ENCODE measurements at places on chromosomes 3 and 15. TPM values are rescaled to one million over a fixed set of nuclear protein-coding genes. Genes with fewer than 3 reads are reported as not detected.
A peak's percentile ranks its signal among the peaks of the same experiment; 100 is the strongest.

Gene SOX2
- total RNA-seq, result not detected

Gene CRTC3
- 77.3 TPM for total RNA-seq

Gene MED12L
- 4.4 TPM for total RNA-seq

Gene CELF6
- 0.58 TPM for total RNA-seq

Gene LAMB2
- 0.39 TPM for total RNA-seq

Gene DOCK3
- total RNA-seq, result 9.7 TPM

Gene DLL4
- total RNA-seq, result 0.12 TPM

Gene ALS2CL
- 3.1 TPM for total RNA-seq

DNA sequence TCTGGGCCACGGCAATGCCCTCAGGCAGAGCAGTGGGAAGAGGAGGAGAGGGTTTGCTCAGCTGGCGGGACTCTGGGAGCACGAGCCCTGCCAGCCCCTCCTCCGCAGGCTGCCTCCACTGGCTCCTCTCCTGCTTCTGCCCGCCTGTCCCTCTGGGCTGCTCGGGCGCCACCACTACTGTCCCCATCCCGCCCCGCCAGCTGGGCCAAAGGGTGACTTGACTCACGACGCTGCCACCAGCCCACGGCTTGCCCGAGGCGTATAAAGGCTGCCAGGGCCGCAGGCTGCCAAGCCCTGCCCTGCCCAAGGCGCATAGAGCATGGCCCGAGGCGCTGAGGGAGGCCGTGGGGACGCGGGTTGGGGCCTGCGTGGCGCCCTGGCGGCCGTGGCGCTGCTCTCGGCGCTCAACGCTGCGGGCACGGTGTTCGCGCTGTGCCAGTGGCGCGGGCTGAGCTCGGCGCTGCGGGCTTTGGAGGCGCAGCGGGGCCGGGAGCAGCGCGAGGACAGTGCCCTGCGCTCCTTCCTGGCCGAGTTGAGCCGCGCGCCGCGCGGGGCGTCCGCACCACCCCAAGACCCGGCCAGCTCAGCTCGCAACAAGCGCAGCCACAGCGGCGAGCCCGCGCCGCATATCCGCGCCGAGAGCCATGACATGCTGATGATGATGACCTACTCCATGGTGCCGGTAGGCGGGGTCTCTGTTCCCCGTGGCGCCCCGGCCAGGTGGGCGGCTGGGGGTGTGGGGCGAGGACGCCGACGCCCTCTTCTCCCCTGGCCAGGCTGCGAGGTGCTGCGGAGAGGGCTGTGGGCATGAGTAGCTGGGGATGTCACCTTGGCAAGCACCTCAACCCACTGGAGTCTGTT is at the start of gene GLDN:
GLDN (plus strand) TSS at position 290 of the 861 bp plus-strand sequence; CDS start at position 320, 30 bp downstream.
- DNase-seq, result no peak

Gene FBXO40
- not detected for total RNA-seq

Gene ACAD11
- 40.9 TPM for total RNA-seq

DNA sequence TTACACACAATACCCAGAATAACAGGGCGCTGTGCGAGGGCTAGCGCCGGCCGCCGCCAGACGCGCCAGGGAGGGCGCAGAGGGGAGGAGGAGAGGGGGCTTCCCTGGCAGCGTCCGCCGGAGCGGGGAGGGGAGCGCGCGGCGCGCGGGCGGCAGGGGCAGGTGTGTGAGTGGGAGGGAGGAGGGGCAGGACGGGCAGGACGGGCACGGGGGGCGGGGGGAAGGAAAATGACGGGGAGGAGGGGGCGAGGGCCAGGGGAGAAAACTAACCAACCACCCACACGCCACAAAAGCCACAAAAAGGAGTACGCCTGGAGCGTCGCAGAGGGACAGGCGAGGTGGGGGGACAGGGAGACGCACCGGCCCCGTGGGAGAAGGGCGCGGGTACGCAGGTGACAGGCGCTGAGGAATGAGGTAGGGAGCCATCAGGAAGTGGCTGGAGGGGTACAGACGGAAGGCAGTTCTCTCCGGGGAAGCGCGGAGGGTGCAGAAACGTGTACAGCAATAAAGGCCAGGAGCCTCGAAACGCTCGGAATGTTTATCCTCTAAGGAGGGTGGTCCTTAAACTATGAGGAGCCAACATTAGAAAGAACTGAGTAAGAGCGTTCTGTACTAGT is 610 bp upstream of the SATB1 start:
- peak; percentile 80 for DNase-seq

DNA sequence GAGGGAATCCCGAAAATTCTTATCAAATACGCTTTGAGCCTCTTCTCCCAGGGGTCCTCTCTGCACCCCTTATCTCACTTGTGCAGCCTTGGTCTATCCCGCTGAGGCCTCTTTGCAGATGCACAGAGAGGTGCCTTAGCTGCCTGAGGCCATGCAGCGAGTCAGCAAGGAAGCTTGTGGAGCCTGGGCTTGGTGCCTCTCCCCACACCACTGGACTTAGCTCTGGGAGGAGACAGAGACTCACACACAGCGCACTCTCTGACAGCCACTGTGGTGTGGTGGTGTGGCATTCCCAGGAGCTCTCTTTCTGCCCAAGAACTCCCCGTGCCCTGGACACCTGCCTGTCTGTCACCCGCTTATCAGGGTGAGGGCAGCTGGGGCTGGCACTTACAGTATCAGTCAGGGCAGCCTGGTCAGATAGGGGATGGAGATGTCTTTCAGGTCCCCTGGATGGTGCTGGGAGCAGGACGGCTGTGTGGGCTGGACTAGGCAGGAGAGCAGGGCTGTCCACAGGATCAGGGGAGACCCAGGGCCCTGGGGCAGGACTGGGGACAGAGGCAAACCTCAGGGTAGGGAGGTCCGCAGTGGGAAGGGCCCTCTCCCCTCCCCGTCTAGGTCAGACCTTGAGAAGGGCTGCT is 10.2 kb upstream of the LINGO1 start:
- no peak for DNase-seq

GRCh38 chr15:60228101-60228500 is 169.7 kb downstream of the ANXA2 start:
- no peak for DNase-seq

GRCh38 chr3:178308771-178309170 is 227.5 kb upstream of the KCNMB2 start:
- DNase-seq, result no peak

DNA sequence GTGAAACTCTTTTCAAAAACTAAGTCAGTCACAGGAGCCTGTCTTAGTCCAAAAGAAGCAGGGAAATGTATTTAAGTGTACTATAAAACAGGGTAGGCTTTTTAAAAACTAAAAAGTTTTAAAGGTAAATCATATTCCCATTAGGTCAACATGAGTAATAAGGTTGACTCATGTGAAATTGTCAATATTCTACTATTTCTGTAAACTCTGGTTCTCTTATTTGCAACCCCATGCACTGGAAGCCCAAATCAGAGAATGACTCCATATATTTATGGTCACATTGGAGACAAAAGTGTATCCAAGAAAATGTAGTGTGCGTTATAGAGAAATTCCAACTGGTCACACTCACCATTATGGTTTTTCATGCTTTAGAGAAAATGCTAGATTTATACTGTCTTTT is 600.3 kb upstream of the TGFBR2 start:
- DNase-seq, result no peak

DNA sequence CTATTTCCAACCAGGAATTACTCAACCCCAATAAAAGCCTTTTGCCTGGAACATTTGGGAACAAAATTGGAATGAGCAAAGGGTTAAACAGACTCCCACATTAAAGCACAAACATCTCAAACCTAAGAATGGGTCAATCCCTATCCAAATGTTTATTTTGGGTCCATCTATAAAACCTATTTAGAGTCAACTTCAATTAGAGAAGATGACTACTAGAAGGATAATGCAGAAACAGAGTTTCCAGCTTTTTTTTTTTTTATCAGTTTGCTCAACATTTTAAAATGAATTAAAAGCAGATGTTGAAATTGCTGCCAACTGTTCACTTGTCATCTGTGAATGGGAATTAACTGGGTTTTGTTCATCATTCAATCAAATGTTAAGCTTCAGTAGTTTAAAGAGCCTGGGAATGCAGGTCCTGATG is 4.1 kb upstream of the TBC1D23 start:
- no peak for DNase-seq

GRCh38 chr3:188697127-188697526 is 474.6 kb upstream of the TPRG1 start:
- peak; percentile 36 for DNase-seq

DNA sequence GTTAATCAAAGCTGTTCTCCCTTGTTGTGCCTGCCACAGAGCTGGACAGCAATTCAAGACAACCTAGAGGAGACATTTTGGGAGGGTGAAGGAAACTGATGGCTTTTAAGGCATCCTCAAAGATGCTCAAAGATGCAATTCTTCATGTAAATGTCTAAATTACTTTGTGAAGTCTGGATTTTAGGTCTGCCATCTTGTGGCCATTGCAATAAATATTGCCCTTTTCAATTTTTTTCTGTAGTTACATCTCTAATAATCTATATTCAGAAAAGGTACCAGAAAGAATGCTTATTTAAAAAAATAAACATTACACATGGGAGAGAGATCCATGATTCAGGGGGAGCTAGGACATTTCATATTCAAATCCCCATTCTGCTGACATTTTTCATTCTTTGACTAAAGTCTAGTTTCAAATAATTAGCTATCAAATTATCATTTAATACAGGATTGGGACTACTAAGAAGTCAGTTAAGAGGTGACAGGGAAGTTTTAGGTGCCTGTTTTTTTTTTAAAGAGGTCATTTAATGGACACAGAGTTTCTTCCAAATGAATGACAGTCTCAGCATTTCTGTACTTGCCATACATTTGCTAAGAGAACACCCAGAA is 259.8 kb upstream of the WNT5A start:
- no peak for DNase-seq

DNA sequence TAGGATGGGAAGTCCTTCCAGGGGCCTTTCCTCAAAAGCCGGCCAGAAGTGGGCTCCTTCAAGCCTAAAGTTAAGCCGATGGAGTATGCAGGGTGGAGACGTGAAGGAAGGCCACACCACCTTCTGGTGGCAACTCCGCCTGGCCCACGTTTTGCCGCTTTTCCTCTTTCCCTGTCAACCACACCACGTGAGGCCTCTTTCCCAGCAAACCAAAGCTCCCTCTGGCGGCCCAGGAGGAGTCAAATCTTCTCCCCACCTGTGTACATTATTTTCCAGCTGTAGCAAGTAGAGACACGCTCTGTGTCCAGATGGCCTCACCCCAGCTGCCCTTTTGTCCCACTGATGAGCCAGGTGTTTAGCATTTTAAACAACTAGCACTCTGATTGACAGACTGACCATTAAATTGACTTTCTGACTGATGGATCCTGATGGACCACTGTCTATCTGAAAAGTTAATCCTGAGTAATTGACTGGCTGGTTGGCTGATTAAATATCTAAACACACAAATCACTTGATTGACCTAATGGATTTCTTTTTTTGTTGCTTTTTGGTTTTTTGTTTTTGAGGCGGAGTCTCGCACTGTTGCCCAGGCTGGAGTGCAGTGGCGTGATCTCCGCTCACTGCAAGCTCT is 59.6 kb upstream of the ZBTB38 start:
- no peak for DNase-seq

DNA sequence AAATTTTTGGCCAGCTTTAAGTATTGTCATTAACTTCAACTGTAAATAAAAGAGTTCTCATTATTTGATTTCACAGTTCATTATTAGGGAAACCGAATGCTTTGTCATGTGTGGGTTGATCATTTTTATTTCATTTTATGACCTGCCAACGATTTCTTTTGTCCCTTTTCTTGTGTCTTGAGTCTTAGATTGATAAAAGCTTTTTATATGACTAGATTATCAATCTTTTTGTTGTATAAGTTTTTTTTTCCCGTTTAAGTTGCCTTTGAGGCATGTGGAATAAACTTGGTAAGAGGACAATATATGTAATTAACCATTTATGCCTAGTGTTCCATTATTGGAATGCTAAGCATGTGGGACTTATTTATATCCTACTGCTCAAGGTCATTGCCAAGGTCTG is 62.8 kb downstream of the ATP2C1 start:
- no peak for DNase-seq

GRCh38 chr3:157464321-157464720 is 27.7 kb downstream of the PTX3 start:
- no peak for DNase-seq

Gene PPARG
- total RNA-seq, result 1.4 TPM

Gene MCTP2
- 119 TPM for total RNA-seq

DNA sequence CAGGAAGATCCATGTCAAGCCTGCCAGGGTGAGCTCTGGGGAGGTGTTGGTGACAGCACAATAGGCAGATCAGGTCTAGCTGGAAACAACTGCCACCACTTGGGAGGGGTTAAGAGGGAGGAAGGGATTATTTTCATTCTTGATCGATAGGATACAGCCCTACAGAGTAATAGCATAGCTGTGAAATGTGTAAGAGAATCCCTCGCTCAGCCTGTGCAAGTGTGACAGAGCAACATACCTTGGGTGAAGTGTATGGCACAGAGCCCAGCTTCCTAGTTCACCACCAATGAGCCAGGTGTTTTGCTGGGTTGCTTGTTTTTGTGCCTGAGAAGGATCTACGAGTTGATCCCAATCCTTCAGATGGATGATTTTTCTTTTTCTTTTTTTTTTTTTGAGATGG is 9.2 kb upstream of the DCUN1D1 start:
- DNase-seq, result no peak

DNA sequence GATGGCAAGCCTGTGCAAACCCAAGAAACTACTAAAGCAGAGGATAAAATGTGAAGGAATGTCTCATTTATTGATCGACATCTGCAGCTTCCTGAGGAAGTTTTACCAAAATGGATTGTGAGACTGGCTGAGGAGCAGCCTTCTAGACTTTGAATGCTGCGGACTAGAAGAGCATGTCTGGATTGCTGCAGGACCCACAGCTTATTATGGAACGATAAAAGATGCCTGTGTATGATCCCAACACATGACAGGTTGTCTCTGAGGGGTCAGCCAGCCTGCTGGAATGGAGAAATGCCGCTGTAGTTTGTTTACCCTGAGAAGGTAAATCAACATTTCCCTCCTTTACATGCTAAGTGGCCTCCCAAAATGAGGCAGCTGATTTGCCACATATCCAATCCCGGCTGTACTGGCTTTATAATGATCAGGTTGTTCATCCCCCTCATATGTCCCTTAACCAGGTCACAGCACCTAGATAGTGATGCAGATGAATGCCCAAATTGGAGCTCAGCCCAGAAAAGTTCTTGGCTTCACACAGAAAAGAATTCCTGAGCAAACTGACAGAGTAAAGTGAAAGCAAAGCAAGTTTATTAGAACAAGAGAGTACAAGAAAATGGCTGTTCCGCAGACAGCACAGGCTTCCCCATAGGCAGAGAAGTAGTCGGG is 63.9 kb downstream of the IL12A start:
- DNase-seq, result no peak

- no peak for DNase-seq
These were observed 39.9 kb downstream of the KLF15 start for GRCh38 chr3:126317029-126317996.

Data from activated T-cell treated with anti-CD3 and anti-CD28 coated beads, Interleukin-2, amount 50 U/mL, for 72 hours (primary cell).